ENCODE measurements at places on chromosomes 5 and 9.

GRCh38 chr5:164748861-164749260 lies 1243.4 kb downstream of the MAT2B start:
- DNase-seq, result no peak

DNA sequence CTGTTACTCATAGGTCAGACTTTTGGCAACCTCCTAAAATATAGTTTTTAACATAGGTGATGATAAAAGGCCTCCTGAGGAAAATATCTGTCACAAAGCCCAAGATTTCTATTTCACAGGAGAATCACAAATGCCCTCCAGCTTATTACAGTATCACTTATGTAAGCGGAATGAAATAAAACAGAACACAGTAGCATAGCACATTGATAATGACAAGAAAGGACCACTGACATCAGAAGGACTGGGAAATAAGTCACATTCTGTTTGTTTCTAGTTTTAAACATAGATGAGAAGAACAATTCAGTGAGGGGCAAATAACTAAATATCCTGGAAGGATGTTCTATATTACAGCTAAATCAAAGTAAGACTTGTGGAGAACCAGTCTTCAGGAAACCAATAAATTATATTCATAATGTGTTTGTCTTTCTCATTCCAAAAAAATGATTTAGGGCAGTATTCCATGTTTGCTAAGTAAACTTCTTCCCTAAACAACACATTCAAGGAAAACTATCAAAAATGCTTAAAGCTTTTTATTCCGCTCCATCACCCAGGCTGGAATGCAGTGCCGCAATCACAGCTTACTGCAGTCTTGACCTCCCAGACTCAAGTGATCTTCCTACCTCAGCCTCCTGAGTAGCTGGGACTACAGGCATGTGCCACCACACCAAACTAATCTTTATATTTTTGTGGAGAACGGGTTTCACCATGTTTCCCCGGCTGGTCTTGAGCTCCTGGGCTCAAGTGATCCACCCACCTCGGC lies 20.8 kb upstream of the CTNNAL1 start:
- DNase-seq, result no peak

- no peak for DNase-seq
Measured at GRCh38 chr5:34041247-34041972, 1.6 kb downstream of the C1QTNF3 start.

DNA sequence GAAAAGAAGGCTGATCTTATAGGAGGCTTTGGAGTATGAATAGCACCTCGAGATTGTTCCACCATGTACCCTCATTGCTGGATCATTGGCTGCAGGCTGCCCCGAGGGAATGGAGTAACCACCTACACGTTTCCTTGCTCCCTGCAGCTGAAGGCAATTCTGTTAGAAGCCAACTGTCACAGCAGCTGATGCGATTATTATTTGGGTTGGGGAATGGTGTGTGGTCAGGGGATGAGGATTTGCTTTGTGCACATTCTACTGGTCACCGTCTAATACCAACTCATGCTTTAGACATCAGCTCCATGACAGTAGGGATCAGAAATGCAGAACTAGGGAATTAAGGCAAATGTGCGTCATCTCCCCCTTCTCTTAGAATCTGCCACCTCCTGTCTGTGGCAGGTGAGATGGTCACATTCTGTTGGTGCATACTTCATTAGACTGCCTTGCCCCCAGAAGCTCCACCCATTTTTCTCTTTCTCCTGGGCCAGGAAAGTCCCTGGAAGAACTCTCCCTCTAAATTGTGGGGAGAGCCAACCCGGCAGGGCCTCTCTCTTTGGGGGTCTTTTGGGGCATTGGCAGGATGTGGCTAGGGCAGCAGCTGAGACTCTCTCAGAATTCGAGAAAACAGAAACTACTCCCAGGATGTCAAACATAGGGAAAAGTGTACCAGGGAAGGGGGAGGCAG lies 32.8 kb downstream of the NEUROG1 start:
- no peak for DNase-seq

DNA sequence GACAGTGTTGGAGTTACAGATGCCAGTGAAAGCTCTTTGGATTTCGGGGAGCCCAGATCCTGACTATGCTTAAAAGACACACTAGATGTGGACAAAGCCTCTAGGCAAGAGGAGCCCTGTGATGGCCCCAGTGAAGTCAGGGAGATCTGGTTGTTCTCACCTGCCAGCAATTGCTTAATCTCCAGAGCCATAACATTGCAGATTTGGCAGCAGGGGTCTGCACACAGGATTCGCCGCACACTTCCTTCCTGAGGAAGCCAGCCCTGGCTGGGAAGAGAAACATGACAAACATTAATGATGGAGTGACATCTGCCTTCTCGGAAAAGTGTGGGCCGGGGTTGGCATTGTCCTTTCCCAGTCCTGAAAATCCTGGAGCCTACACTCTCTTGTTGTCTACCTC lies 65.2 kb upstream of the PHF24 start:
- DNase-seq, result no peak

DNA sequence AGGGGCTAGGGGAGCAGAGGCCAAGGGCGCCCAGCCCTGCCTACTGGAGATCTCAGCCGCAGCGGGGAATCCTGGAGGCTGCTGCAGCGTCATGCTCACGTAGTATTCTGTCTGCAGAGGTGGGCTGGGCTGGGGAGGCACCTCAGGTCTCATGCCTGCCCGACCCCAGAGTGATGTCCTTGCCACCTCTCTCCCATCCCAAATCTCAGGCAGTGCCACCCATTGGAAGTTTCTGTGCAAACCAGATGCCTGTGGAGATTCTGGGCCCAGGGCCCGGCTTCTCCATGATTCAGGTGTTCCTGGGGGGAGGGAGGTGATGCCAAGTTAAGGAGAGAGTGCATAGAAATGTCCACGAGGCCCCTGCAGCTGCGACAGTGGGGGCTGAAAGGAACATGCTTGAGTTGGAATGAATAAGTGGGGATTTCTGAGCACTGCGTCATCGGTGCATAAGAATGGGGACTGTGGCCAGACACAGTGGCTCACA lies 72.0 kb downstream of the ANKRD33B start:
- DNase-seq, result no peak

- no peak for DNase-seq
Measured at GRCh38 chr5:34038838-34039237, 4.2 kb downstream of the C1QTNF3 start.

GRCh38 chr9:36992501-36993316 lies 41.4 kb downstream of the PAX5 start:
- no peak for DNase-seq

GRCh38 chr5:10251405-10251804 lies 1.3 kb downstream of the CCT5 start:
- peak; percentile 31 for DNase-seq

DNA sequence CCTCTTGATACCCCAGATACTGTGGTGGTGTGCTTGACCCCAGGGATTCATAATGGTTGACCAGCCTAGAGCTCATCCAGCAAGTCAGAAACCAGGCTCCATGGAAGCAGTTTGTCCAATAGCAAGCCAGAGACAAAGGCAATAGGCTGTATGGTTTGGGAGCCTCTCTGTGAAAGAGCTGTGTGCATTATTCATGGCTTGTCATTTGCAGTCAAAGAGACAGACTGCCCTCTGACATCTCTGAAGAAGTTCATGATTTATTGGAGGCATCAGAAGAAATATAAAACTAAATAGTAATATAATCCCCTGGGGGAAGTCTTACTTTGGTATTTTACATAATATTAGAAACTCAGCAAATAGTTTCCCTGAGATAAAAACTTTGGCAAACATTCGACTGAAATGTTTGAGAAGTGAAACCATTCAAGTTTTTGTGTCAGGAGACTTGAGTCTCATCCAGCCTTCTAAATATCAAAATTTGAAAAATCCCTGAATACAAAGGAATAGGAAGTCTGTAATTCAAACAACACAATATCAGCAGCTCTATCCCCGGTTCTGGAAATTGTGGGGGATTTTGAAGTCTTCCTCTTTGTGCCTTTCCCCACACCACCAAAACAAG lies 250.3 kb downstream of the ZSWIM6 start:
- DNase-seq, result no peak
